ENCODE measurements at places on chromosomes 4 and X. TPM values are rescaled to one million over a fixed set of nuclear protein-coding genes. Genes with fewer than 3 reads are reported as not detected.
A peak's percentile ranks its signal among the peaks of the same experiment; 100 is the strongest.

The SPANXB1 gene
- not detected for total RNA-seq

The IL13RA2 gene
- 11.5 TPM for total RNA-seq

The IL2 gene
- not detected for total RNA-seq

The CSAG3 gene
- not detected for total RNA-seq

The AWAT2 gene
- total RNA-seq = not detected

The DNAAF6 gene
- not detected for total RNA-seq

The PPP1R3F gene
- 6.2 TPM for total RNA-seq

The RNF212 gene
- 2.5 TPM for total RNA-seq

GRCh38 chr4:139630126-139630495, 35.5 kb upstream of the MGST2 start:
- no peak for DNase-seq

DNA sequence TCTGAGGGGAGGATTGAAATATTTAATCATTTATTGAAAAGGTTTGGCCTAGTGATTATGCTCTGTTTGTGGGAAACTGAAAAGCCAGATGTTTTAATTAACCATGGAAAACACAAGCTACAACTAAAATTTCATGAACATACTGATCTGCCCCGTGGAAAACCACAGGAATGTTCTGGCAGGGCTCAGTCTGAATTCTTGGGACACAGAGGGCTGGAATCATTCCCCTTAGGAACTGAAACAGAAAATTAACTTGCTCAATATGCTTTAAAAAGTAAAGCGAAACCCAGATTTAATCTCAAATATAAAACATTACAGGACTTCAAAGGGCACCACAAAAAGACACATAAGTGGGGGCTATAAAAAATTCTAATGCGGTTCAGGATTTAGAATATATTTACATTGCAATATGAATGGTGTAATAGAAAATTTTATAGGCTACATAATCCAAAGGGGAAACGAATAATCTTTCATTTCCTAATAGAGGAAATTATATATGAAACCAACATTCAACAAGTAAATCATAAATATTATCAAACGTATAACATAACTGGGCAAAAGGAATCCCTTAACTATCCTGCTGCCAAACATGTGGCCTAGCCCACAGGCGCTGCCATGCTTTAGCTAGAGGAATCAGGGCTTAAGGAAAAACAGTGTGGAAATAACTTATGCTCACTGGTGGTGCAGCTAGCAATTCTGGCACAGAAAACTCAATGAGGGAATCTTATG, 70.9 kb downstream of the APBB2 start:
- DNase-seq = peak; percentile 94

DNA sequence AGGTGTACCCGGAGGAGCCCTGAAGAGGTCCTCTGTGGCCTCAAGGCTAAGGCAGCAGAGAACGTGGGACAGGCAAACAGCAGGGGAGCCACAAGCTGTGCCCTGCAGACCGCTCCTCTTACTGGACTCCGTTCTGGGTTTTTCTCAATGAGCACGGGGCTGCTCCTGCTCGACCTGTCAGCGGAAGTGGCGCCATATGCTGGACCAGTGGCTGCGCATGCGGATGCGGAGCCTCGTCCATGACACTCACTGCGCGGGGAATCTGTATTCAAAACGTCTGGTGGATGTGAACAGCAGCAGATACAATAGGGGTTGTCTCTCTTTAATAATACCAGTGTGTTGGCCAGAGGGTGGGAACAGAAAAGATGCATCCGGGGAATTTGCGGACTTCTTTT, 29.5 kb downstream of the REELD1 start:
- DNase-seq = no peak

DNA sequence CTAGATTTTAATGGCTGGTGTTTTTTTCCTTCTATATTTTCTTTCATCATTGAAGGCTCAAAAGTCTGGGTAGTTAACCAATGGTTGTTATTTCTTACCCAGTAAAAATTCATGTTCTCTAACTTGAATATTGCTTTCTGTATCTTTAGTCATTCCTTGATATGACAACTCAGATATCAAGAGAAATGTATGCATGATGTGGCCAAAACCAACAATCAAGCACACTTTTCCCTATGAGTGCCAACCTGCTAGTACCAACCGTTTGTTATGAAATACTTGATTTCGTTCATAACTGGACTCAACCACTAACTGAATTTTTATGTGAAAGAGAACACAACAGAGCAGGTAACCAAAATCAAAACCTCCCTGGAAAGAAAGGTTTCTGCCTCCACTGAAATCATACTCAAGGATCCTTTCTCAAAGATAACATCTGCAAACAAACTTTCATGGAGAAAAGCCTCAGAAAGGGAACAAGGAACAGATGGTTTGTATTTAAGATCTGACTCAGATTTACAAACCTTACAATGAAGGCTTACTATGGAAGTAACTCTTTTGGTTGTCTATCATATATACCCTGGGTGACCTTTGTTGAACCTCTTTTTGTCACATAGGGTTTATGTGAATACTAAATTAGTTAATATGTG, 8.3 kb upstream of the VEGFC start:
- DNase-seq = peak; percentile 64

DNA sequence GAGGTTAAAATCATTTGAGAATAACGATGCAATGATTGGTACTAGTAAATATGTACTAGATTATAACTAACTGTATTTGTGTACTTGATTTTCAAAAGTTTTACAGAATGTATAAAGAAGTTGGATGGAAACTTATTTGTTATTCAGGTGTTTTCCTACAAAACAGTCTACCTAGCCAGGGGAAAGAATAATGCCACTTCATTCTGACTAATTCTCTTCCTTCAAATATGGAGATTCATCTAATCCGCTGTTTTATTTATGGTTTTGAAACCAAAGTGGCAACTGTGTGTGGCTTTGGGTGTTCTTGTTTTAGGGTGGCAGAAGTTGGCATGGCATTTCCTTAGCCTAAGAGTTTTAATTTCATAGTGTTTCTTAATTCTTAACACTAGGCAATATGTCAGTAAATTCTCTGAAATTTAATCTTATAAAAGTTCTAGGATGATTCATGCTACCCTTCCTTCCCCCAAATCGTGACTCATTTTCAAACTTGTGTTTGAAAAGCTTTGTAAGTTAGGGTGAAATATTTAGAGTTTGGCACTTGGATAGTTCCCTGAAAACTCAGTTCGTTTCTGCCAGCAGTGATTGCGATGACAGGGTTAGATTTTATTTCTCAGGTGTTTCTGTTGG, 62.6 kb downstream of the DCLK2 start:
- peak; percentile 85 for DNase-seq

DNA sequence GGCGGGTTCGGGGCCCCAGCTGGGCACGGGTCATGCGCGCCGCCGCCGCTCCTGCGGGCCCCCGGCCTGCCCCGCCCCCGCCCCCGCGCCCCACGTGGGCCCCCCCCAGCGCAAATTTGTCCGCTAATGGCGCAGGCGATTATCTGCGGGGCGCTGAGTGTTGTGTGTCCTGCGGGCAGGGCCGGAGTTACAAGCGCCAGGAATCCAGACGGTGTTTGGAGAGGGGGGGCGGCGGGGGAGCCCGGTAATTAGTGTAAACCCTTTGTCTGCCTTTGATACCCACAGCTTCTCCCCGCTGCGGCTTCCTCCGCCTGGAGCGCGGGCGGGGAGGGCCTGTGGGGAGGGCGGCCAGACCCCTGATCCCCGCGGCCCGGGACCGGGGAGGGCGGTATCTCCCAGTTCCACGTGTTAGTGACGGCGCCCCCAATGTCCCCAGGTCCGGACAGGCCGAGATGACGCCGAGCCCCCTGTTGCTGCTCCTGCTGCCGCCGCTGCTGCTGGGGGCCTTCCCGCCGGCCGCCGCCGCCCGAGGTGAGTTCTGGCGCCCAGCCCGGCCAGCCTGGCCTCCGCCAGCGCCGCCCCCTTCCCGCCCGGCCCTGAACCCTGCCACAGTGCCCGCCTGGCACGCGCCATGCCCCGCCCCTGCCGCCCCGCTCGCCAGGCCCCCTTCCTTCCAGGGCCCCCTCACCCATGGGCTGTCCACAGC, 761 bp downstream of the FGFRL1 start:
- DNase-seq = peak; percentile 66

- peak; percentile 5 for DNase-seq
Measured at GRCh38 chrX:123157586-123157985, 26.5 kb upstream of the GRIA3 start.
